ENCODE measurements at places on chromosomes 12 and 14.
A peak's percentile ranks its signal among the peaks of the same experiment; 100 is the strongest.

DNA sequence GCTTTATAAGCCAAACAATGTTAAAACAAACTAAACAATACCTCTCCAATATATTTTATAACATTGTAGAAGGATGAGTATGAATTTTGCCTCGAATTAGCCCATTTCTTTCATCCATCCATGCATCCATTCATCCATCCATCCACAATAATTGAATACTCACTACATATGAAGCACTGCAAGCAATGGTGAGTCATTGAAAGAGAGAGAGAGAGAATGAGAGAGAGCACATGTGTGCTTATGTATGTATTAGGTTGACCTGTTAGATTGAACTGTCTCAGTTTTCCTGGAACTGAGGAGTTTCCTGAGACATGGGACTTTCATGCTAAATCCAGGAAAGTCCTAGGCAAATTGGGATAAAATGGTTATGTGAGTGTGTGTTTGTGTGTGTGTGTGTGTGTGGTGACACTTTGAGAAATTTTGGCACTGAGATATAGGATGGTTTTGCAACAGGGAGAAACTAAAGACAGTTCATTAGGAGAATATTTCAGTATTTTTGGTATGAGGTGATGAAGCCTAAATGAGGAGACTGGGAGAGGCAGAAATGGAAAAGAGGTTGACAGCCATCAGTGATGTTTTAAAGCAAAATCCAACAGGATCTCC is 98.4 kb downstream of the C12orf75 start:
- no peak for DNase-seq

DNA sequence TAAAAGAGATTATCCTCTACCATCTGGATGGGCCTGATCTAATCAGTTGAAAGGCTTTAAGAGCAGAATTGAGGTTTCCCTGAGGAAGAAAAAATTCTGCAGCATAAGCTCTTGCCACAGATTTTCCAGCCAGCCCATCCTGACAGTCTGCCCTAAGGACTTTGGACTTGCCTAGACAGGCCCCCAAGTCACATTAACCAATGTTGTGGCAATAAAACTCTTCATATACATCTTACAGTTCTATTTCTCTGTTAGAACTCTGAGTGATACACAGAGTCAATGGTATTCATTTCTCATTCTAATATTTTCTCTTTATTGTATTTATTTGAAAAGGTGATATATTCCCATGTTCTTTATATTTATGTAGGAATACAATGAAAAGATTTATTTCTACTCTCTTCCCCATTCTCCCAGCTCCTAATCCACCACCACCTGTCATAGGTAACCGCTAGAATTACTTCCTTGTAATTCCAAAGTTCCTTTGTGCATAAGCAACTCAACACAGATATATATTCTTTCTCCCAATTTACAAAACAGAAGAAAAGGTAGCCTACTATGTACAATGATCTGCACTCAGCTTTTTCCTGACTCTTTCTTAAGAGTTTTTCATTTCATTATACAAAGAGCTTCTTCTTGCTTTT is 182.1 kb downstream of the CAPZA3 start:
- DNase-seq, result no peak

- peak; percentile 14 for DNase-seq
Observed at GRCh38 chr12:43737646-43738045, 20.9 kb downstream of the PUS7L start.

DNA sequence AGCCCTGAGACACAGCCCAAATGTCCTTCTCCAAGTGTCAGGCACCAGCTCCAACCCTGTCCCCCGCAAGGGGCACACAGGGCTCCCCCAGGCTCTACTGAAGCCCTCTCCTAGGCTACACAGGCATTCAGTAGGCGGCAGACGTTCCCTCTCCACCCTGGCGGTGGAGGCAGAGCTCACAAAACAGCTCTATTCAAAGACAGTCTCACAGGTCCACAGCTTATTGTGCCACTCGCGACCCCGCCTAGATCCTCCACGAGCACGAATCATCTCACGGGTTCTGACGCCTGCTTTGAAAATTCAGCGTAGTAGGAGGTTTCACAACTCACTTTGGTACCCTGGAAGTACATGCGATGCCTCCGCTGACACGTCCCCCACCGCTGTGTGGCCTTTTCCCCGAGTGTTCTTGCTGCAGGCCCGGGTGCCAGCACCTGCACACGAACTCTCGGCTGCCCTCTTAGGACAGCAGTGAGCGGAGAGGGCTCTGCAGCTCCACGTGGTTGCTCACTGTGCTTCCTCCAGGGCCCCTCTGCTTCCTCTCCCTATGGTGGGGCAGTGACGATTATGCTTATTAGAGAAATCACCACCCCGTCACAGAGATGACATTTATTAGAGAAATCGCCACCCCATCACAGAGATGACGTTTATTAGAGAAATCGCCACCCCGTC is 78.5 kb downstream of the ADGRD1 start:
- DNase-seq, result no peak

DNA sequence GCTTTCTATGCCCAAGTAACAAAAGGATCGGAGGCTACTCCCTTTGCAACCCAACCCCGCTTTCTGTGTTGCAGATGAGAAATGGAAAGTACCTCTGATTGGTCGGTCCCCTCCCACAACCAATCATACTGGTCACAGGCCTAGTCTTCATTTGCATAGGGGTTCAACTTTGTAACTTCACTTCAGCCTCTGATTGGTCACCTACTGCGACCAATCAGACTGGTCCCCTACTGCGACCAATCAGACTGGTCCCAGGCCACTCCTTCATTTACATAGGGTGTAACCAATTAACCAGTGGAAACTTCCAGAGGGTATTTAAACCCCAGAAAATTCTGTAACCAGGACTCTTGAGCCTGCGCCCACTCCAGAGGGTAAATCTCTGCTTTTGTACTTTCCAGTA is 906.4 kb upstream of the TMEM132C start:
- DNase-seq, result no peak

GRCh38 chr12:8628731-8629130 is 16.1 kb upstream of the AICDA start:
- DNase-seq, result peak; percentile 14

GRCh38 chr12:120365675-120366340 is 3.2 kb downstream of the MSI1 start:
- no peak for DNase-seq

- DNase-seq, result no peak
Observed at GRCh38 chr12:117328556-117329100, 32.8 kb downstream of the NOS1 start.

- peak; percentile 73 for DNase-seq
Observed at GRCh38 chr12:96198965-96199364, 4.8 kb downstream of the ELK3 start.

- no peak for DNase-seq
Observed at GRCh38 chr12:72338437-72338836, 66.3 kb downstream of the TRHDE start.

DNA sequence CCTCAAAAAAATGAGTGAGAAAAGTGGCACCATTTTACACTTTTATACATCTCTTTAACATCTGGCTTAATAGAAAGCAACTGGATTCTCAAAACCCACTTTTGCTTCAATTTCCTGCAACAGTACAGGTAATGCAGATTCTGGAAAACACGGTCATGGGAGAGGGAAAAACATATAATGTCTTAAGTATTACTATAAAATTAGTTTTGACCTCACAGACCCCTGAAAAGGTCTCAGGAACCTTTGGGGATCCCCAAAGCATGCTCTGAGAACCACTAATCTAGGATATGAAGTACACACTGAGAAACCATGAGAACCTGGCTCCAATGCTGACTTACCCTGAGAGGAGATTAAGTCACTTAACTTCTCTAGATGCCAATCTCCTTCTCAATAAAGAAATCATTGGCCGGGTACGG is 64.7 kb downstream of the PPP2R5E start:
- no peak for DNase-seq

DNA sequence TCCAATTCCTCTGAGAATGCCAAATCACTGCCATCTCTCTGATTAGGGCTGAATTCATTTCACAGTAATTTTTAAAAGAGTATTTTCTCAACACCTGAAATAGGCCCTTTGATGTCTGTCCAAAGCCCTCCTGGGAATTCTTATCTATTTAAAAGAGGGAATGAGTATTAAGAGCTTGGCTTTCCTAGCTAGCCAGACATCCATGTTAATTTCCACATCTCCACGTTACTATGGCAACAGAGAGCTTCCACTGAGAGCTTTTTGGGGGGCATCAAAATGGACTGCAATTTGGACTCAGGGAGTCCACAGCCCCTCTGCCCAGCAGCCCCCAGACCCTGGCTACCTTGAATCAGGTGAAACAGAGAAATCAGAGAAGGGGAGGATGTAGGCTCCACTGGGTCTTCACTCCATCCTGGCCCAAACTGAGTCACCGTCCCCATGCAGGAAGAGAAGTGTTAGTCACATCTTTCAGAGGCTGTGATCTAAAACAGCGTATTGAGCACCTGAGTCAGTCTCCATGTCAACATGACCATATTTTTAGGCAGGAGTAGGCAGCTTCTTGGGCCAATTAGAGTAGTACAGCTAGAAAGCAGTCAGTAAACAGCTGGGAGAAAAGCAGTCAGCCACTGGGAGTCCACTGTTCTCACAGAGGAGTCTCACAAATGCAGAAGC is 7.0 kb upstream of the FICD start:
- DNase-seq, result no peak

- no peak for DNase-seq
Observed at GRCh38 chr14:77131871-77132486, 9.6 kb downstream of the ZDHHC22 start.

DNA sequence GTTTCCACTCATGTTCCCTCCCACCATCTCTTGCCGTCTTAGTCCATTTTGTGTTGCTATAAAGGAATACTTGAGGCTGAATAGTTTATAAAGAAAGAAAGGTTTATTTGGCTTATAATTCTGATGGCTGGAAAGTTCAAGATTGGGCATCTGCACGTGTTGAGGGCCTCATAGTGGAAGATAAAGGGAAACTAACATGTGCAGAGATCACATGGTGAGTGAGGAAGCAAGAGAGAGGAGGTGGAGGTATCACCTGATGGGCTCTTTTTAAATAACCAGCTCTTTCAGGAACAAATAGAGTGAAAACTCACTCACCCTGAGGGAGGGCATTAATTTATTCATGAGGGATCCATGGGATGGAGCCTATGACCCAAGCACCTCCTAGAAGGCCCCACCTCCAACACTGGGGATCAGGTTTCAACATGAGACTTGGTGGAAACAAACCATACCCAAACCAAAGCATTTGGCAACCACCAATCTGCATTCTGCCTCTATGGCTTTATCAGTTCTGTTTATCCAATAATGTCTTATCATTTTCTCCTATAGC is 29.5 kb downstream of the MYO1H start:
- DNase-seq, result no peak

DNA sequence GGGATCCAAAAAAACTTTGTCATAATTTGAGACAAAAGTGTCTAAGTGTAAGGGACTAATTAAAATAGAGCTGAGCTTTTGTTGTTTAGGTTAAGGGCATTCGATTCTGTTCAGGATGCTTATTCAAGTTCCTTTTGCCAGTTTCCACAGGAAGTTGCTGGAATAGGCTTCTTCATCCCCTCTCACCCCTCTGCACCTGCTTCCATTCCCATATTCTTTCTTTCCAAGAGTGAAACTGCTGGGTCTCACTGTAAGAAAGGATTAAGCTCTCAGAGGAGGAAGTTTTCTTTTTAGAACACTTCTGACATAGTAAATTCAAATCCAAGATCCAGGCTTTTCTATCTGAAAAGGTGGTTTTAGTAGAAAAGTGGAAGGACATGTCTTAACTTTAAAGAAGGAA is 61.4 kb downstream of the POLR3B start:
- no peak for DNase-seq

DNA sequence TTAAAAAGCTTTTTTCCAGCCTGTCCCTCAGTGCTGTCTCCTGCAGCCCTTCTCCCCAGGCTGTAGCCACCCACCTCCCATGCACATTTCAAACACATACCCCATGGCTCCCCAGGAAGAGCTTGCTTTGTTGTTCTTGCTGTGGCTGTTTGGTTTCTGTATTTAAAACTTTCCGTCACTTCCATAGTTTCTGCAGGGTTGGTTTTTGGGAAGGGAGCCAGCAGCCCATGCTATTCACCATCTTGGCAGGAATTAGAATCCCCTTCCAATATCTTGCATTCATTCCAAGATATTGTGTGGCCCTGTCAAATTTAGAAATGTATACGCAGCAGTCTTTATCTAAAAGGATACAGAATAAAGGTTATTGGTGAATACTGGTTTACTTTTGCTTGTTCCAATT is 29.6 kb downstream of the CFAP251 start:
- no peak for DNase-seq

- DNase-seq, result no peak
Observed at GRCh38 chr14:61246721-61247120, 34.4 kb downstream of the TMEM30B start.

- no peak for DNase-seq
Observed at GRCh38 chr14:94702629-94703028, 67.3 kb downstream of the GSC start.

DNA sequence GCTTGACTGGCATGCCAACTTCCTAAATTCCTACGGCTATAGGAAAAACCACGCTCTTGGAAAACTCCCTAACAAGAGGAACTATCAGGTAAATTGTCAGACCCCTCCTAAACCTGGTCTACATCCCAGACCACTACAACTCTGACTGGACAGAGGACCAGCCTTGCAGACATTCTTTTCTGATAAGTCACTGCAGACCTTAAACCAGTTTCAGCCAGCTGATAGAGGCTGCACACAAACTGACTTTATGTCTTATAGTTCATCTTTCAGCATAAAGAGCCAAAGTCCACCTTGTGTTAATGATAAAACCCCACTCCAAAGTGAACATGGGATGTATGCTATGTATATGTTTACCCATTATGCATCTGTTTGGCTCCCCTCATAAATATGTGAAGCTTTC is 166.6 kb downstream of the KTN1 start:
- no peak for DNase-seq

- DNase-seq, result peak; percentile 63
Observed at GRCh38 chr14:90758959-90759358, 57.3 kb downstream of the TTC7B start.

Measured in GM03348 (cell line).